ENCODE measurements at places on chromosomes 13 and 19.

DNA sequence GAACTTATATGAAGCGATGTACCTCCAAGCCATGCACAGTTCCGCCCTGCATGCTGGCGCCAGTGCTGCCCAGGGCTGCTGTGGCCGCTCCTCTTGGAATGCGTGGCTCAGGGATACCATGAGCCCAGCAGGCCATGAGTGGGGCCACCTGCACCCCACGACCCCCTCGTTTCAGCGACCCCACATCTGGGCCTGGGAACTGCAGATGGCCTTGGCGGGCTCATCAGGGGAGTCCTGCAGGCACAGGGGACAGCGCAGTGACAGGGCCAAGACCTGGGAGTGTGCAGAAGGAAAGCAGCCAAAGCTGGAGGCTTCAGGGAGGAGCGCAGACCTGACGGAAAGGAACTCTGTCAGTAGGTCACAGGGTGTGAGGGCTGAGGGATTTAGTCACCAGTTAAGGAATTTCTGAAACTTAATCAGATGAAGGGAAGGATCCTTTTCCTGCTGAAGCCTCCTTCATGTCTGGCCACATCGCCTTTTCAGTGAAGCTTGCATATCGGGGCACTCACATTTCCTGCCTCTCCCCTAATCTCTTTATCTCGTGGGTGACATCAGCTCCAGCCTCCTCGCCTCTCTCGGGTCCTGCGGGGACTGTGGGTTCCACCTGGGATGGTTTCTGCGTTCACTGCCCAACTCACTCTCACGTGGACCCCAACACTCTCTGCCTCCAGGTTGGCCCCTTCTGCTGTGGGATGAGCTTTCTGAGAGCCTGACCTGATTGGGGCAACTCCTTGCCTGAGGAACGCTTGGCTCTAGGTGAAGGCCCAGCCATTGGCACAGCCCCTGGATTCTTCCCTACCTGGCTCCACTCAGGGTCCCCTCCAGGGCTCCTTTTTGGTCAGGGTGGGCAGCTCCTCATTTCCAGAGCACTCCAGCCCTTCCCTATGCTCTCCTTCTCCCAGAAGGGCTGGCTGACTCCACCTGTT is 123.5 kb downstream of the CRYL1 start:
- DNase-seq, result no peak

DNA sequence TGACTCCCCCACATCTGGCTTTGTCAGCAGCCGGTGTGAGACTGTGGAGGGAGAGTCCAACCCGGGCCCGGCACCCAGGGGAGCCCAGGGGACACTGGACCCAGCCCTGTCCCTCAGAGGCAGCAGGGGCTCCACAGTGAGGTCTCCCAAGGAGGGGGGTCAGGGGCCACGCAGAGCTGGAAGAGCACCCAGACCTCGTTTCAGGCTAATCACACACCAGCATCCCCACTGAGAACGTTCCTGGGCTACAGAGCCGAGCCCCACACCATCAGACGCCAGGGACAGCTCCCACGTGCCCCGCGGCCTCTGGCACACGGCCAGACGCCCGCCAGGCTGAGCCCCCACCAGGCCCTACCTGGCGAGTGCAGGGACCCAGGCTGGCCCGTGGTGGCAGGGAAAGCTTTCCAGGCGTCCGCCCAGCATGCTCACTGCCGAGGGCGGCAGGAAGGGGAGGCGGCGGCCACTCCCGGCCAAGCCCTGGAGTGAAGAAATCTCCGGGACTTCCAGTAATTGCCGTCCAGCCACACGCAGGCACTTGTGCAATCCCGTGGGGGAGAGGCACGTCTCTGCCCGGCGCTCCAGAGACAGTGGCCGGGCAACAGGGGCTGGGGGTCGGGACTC is 19.2 kb downstream of the SBNO2 start:
- no peak for DNase-seq

- DNase-seq, result peak; percentile 71
Observed at GRCh38 chr19:48419158-48419920, 25.9 kb downstream of the GRIN2D start.

DNA sequence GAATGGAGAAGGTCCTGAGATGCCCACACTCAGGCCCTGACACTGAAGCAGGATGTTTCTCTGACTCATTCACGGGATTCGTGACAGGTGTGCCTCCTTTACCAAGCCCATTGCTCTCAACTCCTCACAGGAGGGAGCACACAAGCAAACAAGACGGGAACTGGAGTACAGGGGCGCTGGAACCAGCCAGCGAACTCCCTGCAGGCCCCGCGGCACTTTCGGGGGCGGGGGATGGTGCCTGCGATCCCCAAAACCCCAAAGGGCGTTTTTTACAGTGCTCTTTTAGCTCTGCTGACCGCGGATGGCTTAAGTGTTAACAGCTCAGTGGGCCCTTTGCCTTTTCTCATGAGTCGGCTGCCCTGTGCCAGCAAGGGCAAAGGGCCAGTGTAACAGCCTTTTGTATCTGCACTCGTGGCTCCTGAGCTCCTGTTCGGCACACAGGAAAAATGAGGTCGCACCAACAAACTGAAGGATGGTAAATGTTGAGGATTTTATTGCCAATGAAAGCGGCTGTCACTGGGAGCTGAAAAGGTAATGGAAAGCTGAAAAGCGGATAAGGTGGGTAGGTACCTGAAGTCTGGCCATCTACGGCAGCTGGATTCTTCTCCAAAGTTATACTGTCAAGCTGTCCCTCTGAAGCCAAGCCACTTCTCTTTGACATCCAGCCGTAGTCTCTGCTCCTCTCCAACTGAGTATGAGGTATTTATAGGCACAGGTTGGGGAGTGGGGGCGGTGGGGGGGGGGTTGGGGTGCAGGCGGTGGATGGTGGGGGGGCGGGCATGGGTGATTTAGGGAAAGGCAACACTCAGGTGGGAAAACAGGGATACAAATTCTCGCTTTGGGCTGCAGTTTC is 65.0 kb upstream of the TRPC4 start:
- DNase-seq, result no peak

DNA sequence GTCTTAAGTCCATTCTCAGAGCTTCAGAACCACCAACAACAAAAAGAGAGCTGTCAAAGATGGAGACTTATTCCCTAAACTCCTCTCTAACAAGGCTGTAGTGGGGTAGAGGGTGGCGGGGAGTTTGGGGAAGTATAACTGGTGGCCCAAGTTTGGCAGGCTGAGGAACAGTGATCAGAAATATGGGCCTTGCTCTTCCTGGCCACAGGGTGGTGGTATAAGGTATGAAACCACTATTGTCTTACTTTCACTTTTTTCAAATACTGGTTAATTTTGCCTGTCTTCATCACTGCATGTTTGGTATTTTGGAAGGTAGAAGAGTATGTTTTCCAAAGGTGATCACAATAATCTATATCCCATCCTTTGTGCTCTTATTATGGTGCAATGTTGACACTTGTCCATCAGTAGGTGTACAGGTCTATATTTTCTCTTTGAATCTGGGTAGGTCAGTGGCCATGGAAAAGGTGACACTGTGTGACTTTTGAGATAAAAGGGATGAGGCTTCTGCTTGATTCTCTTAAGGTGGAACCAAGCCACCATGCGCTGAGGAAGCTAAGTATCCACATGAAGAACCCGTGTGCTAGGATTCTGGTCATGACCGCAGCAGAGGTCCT is 23.2 kb upstream of the GPC5 start:
- no peak for DNase-seq

DNA sequence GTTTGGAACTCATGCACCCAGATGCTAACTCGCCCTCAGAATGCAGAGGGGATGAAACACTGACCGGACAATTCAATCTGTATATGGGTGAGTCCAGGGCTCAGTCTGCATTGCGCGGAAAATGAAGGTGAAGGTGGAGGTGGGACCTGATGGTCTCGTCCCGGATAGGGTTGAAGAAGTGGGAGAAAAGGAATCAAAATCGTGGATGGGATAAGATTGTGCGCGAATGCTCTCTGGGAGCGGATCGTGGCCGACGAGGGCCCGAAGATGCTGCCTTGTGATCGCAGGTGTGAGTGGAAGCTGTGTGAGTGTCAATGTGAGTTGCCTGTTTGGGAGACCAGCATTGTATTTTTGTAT is 594 bp upstream of the ZNF850 start:
- no peak for DNase-seq

DNA sequence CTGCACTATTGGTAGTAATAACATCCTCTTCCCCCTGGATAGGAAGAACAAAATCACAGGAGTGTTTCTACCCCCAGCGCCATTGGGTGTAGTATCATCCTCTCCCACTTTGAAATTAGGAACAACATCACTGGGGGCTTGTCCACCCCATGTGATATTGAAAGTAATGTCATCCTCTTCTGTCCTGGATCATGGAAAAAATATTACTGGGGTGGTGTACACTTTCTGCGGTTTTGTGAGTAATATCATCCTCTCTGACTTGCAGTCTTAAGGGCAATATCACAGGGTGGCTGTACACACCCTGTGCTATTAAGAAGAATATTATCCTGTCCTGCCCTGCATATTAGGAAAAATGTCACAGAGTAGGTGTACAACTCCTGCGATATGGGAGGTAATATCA is 4.9 kb upstream of the RGCC start:
- DNase-seq, result no peak

DNA sequence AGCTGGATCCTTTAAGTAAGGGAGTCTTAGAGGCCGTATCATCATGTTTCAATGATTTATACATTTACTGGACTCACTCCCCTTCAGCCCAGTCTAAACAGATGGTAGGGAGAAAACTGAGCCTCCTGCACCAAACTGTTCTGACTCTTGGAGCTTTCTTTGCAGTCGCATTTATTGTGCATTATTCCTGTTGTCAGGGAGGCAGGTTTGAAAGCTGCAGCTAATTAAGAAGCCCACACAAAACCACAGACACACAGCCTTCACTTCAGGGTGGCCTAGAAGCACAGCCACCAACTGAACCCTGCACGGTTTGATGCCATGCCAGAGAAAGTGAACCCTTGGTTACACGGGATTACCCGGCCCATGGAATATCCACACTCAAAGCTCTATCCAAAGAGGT is 911.0 kb downstream of the UQCRFS1 start:
- no peak for DNase-seq

- DNase-seq, result no peak
Observed at GRCh38 chr13:110392510-110393240, 85.6 kb downstream of the COL4A2 start.

GRCh38 chr13:29707876-29708543 is 112.5 kb upstream of the SLC7A1 start:
- peak; percentile 41 for DNase-seq

GRCh38 chr13:40585911-40586471 is 80.5 kb downstream of the FOXO1 start:
- no peak for DNase-seq

- no peak for DNase-seq
Observed at GRCh38 chr19:47021536-47022139, 2.0 kb downstream of the NPAS1 start.

DNA sequence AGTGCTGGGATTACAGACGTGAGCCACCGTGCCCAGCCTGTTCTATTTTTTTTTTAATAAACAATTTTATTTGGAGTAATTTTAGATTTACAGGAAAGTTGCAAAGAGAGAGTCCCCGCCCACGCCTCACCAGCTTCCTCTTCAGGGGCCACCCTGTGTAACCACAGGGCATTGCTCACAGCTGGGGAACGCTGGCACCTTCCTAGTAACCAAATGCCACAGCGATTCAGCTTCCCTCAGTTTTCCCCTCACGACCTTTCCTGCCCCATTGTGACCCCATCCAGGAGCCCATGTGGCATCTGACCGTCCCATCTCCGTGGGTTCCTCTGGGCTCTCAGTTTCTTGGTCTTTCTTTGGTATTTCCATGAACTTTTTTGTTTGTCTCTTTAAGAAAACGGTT is 83.9 kb downstream of the GNG7 start:
- peak; percentile 64 for DNase-seq

DNA sequence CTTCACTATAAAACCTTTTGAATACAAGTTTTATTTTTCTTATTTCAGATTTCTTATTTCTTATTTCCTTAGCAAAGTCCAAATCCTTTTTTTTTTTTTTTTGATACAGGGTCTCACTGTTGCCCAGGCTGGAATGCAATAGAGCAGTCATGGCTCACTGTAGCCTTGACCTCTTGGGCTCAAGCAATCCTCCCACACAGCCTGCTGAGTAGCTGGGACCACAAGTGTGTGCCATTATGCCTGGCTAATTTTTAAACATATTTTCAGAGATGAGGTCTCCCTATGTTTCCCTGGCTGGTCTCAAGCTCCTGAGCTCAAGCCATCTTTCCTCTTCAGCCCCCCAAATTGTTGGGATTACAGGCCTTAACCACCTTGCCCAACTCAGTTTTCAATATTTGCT is 334.3 kb downstream of the DLEU7 start:
- no peak for DNase-seq

All from stimulated activated CD4-positive, alpha-beta T cell treated with anti-CD3 and anti-CD28 coated beads, TNF-alpha, amount 100 ng/mL, for 48 hours (primary cell).